ENCODE measurements at places on chromosomes 12 and 14.

DNA sequence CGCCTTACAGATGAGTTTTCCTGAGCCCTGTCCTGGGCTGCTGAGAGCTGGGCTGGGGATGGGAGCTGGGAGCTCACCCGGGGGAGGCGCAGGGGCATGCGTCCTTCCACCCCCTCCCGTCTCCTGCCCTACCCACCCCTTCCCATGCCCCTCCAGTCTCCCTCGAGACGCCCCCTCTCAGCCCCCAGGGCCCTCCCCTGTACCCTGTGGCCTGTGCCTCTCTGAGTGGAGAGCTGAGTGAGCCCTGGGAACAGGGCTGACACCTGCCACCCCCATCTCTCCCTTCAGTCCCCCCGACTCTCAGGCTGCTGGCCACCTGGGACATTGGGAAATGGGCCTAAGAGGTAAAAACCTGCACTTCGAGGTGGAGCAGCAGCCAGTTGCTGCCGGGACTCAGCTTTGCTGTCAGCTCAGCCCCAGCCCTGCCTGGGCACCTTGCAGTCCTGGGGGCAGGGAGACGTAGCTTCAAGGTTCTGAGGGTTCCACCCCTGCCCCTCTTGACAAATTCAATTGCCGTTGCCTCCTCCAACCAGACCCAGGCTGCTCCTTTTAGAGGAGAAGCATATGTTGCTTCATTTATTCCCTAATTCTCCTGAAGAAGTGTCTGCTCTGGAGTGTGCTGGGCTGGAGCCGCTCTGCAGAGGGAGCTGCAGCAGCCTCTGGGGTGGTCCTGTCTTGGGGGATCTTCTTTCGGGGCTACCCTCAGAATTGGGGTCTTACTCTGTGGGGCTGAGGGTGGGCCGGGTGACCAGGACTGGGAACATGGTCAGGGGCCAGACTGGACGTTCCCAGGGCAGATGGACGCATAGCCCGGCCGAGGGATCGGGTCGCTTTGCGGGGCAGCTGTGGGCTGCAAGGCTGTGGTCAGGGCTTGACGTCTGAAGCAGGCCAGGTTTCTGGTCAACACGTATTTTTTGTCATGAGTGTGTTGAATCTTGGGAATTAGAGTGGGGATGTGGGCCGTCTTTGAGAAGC, 141.4 kb downstream of the ADGRD1 start:
- no peak for DNase-seq

- no peak for DNase-seq
These were observed 106.9 kb downstream of the STXBP6 start for GRCh38 chr14:24943024-24943423.

GRCh38 chr12:5907807-5908206, 37.3 kb downstream of the ANO2 start:
- DNase-seq: no peak

GRCh38 chr14:99722741-99723140, 38.6 kb downstream of the CYP46A1 start:
- no peak for DNase-seq

DNA sequence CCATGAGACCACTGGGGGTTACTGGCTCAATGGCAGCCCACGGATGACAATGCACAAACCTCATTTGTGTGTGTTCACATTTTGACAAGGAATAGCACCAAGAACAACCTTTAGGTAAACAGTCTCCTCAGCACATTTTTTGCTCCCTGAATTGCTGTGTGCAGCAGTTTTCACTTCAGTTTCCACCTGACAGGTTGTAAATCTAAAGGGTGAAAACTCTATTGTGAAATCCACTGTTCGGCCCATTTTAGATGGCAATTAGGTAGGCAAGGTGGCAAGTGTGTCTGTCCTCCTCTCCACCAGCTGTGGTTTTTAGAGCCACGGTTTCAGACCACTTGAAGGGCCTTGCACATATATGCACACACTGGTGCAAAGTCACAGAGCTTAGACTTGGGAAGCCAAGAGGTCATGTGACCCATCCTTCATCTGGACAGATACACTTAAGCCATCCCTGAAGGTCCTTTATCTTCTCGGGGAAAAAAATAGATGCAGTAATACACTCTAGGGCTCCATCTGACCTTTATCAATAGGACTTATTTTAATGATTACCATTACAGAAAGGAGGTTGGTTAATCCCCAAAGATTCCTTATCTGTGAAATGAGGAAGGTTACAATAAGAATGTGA, 23.2 kb downstream of the HAL start:
- DNase-seq: no peak

DNA sequence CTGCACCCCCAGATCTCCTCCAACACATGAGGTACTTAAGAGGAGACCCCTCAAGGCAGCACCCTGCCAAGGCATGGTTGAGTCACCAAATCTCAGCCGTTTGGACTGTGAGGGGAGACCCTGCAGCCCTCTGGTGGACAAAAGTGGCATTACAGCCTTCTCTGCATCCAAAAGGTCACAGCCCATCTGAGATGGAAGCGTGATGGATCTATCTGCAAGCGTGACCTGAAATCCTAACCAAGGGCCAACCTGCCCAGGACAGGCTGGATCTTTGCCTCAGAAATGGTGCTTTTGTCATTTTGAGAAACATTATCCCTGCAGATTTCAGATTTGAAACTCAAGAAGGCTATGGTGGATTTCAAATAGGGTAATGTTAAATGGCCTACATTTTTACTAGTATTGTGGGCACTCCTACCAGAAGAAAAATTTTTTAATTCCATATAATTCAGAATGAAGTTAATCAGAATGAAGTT, 23.7 kb upstream of the DHRS4 start:
- DNase-seq: peak; percentile 94

- no peak for DNase-seq
These were observed 25.4 kb downstream of the RTRAF start for GRCh38 chr14:52014601-52015267.

DNA sequence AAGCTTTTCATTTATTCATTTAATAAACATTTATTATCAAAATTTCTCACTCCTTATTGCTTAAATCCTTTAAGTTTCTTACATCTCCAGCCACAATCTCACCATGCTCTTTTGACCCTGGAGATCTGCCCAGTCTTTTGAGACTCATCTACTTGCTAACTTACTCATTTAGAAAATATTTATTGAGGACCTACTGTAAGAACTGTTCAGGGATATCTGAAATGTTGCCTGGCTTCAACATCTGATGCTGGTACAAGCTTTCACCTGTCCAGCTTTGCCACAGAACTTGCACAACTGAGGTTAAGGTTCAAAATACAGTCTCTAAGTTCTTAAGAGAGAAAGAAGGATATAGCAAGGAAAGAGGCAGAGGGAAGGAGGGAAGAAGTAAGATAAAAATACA, 17.5 kb upstream of the GXYLT1 start:
- no peak for DNase-seq

GRCh38 chr12:40618636-40619035, 73.6 kb upstream of the CNTN1 start:
- DNase-seq: no peak

GRCh38 chr12:110280392-110280778, 662 bp upstream of the ATP2A2 start:
- DNase-seq: no peak

- no peak for DNase-seq
These were observed 46.3 kb upstream of the FAR2 start for GRCh38 chr12:29102741-29103140.

- DNase-seq: no peak
These were observed 331.4 kb downstream of the MED13L start for GRCh38 chr12:115946092-115946491.

- no peak for DNase-seq
These were observed 1351.1 kb downstream of the TMEM121 start for GRCh38 chr14:106877517-106877916.

DNA sequence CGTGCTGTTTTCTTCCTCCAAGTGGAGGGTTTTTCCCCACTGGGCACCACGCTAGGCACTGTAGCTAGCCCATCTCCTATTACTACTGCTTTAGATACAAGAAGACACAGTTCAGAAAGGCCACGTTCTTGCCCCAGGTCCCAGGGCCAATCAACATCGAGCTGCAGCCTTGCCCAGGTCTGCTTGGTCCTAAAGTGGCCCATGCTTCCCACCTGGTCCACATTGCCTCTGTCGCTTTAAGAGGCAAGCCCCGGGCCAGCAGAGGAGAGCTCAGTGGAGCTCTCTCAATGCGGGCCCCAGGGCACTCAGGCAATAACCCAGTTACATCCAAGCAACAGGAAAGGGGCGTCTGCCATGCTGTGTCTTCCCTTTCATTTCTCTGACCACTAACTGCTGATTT, 148.1 kb downstream of the CALM1 start:
- DNase-seq: no peak

DNA sequence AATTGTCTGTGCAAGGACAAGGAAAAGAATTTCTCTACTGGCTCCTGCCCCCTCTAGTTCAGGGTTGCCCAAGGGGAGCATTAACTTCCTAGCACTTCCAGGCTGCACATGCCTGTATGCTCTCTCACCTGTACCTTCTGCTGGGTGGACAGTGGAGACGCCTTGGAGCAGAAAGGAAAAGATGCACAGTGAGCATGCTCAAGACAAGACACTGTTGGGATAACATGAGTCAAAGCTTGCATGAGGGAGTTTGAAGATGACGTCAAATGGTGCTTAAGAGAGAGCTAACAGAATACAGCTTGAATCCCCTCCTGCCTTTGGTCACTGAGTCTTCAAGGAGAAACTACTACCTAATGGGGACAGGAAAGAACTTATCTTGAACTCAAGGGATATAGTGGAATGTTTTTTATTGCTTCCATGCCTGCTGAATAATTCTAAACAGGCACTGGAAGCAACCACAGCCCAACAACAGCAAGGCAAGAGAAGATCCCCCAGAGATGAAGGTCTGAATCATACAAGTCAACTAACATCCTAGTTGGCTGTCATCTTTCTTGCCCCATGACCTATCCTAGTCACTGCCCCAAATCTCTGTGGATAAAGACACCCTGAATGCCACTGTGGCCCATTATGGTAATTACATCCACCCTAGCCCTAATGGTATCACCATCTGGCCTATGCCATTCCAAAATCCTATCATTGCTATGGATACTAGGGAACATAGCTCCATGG, 23.5 kb downstream of the RPS6KA5 start:
- DNase-seq: no peak

DNA sequence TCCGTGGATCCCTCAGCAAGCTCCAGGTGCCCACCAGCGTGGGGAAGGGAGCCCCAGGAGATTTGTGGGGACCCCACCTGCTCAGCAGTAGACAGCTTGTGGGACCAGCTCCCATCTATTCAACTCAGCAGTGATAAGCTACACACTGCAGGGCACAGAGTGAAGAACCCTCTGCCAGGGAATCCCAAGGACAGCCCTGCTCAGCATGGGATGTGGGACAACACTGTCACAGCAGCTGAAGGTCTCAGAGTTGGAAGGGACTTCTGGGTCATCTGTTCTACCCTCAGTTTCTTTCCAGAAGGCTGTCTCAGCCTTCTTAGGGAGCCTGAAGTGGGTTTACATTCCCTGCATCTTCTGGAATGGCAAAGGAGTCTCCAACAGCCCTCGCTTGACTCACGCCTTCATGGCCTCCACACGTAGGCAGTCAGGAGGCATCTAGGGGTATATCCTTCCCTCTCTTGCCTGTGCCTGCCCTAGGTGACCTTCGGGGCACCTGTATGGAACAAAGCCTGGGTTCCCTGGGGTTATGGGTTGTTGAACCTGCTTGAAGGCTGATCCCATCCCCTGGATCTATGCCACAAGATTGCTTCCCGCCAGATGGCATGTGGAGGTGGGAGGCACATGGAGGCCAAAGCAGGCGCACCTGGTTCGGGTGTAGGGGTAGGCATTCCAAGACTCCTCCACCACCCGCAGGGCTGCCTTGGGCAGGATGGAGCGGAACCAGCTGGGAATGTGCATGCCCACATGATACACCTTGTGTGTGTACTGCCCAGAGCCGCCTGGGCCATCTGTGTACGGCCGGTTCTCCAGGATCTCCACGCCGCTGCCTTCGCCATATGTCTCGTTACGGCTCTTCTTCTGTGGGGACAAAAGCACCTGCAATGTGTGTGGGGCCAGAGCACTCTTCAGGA, 33.0 kb downstream of the ARL6IP4 start:
- DNase-seq: no peak

DNA sequence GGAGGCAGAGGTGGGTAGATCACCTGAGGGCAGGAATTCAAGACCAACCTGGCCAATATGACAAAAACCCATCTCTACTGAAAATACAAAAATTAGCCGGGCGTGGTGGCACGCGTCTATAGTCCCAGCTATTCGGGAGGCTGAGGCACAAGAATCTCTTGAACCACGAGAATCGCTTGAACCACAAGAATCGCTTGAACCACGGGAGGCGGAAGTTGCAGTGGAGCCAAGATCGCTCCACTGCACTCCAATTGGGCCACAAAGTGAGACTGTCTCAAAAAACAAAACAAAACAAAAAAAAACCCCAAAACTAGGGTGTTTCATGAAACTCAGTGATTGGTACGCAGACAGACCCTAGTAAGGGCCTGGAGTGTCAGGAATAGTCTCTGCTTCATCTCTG, 6.4 kb upstream of the ARF6 start:
- DNase-seq: no peak

DNA sequence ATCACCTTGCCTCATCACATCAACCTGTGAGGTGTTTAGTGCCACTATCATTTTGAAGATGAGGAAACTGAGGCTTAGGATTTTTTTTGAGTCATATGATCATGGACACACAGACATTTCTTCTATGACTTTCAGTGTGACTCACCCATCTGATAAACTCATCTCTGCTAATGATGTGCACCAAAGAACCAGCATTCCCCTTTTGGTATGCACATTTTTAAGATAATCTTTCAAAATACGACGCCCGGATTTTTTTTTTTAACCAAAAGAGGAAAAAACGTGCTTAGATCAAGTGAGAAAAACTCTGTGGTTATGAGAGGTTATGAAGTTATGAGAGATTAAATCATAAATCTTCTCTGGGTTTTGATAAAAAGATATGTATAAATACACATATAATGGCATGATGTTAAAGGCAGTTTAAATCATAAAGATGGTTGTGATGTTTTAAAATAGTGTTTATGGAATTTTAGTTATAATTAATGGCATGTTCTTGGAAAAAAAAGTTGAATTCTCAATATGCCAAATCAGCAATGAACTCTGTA, 948.1 kb downstream of the TMTC2 start:
- no peak for DNase-seq

- no peak for DNase-seq
These were observed at the start of gene FOXG1 for GRCh38 chr14:28766469-28766955. Gene FOXG1 (plus strand): TSS chr14:28766787. CDS start chr14:28767280, 493 bp downstream.

GRCh38 chr12:20629414-20630156, 65.5 kb upstream of the SLCO1C1 start:
- no peak for DNase-seq

All from activated CD8-positive, alpha-beta memory T cell treated with anti-CD3 and anti-CD28 coated beads for 48 hours (primary cell).